ENCODE measurements at places on chromosomes 2 and 18.
A peak's percentile ranks its signal among the peaks of the same experiment; 100 is the strongest.

DNA sequence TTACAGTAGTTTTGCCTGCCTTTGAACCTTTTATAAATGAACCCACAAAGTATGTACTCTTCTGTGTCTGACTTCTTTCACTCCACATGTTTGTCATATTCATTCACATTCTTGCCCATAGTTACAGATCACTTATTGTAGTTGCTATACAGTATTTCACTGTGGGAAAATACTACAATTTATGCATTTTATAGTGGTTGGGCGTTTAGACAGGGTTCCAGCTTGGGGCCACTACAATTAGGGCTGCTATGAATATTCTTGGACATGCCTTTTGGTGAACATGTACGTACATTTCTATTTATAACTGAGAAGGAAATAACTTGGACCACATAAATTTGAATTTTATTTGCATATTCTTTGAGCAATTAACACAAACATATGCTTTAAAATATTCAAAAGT is 15.4 kb upstream of the PMAIP1 start:
- peak; percentile 47 for DNase-seq

- no peak for DNase-seq
Measured at GRCh38 chr2:104462731-104463130, 391.2 kb upstream of the POU3F3 start.

- DNase-seq, result no peak
Measured at GRCh38 chr18:35694808-35695207, 113.3 kb downstream of the GALNT1 start.

- peak; percentile 75 for DNase-seq
Measured at GRCh38 chr2:25301453-25302352, 40.0 kb downstream of the DNMT3A start.

DNA sequence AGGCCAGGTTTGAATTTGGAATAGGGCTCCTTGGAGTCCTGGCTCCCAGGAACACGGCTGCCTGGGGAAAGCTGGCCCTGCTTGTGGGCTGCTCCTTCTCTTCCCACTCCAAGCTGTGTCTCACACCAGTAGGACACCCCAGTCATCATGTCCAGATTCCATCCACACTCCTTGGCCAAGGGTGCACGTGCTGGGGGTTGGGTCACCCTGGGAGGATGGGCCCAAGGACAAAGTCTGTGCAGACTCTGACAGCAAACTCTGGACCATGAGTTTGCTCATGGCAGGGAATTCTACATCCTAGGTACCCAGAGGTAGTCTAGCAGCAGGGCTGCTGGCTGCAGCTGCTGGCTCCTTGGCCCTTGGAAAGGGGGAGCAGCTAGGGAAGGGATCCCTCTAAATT is 102.4 kb upstream of the EPAS1 start:
- no peak for DNase-seq

GRCh38 chr2:229249536-229249935 is 21.6 kb downstream of the PID1 start:
- no peak for DNase-seq

- no peak for DNase-seq
Measured at GRCh38 chr18:73381699-73382036, 513.9 kb upstream of the NETO1 start.

GRCh38 chr2:9638532-9638931 is 7.7 kb upstream of the YWHAQ start:
- peak; percentile 88 for DNase-seq

DNA sequence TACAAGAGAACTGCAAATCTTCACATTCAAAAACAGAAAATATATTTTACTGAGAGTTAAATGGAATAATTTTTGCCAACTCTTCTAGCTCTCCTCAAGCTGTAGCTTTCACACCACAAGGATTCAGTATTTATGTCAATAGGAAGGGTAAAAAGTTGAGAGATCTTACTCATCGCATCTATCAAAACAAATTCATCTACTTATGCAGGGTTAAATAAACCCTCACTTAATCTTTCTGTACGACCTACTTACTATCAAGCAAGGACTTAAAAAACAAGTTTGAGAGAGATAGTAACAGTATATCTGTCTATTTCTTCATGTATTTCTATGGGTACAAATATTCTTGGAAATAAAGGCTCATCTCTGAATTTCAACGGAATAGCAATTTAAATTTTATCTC is 35.5 kb downstream of the SIGLEC15 start:
- DNase-seq, result no peak

GRCh38 chr2:140584471-140584870 is 1546.3 kb downstream of the LRP1B start:
- DNase-seq, result no peak

- peak; percentile 57 for DNase-seq
Measured at GRCh38 chr2:223314811-223315210, 262.8 kb downstream of the KCNE4 start.

DNA sequence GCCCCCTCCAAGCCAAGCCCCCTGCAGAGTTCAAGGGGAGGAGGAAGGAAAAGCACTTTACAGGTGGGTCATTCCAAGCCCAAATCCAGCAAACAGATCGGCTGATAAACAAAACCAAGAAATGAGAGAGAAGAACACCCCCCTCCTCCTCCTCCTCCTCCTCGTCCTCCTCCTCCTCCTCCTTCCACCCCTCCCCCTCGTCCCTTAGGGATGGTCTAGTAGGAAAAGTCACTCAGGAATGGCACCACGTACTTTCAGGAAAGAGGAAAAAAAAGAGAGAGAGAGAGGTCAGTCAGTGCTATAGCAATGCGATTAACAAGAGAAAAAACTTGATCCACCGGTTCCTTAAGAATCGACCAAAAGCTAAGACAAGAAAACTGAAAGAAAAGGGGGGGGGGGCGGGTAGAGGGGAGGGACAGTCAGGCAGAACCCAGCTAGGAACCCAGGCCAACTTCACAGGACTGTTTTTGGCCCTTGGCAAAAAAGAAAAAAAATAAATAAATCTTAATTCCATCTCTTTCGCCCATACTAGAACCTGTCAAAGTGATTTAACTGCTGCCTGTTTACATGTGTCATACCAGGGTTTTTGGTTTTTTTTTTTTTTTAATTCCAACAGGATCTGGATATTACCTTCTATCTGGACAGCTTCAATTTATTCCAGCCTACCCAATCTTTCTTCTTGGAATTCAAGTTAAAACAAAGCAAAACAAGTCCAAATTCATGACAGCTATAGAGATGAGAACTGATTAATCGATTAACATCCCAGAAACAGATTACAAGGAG is 906 bp downstream of the IKZF2 start:
- no peak for DNase-seq

DNA sequence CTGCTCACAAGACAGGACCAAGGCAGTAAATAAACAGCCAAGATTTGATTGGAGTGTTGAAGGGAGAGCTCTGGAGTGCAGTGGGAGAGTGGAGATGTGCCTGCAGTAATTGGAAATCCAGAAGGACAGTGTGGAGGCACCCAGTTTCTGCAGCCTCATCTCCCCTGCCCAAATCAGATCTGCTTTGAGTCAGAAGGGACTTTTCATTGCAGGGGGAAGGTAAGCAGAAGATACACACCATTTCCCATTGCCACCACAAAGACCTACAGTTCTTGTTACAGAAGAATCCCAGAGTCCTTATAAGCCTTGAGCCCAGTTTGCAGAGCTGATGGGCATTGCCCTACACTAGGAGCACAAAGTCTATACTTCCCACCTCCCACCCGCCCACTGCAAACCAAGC is 27.2 kb upstream of the GCFC2 start:
- no peak for DNase-seq

DNA sequence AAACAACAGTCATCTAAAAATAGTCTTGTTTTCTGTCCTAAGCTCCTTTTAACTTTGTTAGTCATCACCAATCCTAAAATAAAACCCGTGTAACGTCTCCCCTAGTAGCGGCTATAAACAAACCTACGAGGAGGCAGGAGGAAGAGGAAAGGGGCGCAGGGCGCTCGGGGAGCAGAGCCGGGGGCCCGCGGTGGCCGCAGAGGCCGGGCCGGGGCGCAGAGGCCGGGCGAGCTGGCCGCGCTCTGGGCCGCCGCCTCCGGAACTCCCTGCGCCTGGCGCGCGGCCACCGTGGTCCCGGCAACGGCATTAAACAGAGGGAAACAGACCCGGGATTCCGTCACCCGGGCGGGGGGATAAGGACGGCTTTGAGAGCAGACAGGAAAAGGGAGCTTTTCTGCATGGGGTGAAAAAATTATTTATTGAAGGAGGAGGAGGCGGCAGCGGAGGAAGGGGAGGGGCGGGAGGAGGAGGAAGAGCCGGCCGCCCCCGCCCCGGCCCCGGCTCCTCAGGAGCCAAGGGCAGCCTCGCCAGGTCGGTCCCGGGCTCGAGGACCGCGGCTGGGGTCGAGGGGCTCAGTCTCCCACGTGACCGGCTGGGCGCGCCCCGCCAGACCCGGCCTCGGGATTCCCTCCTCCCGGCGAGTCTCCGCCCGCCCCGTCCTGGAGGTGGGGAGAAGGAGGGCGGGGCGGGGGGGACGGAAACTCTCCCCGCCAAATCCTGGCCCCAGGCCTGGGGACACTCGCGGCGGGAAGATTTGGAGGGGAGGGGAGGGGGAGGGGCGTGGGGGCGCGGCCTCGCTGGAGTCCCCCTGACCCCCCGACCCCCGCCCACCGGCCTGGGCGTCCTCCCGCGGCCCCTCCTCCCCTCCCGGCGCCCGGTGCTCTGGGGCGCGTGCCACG is 1.8 kb upstream of the NFATC1 start:
- peak; percentile 81 for DNase-seq

- no peak for DNase-seq
Measured at GRCh38 chr2:171146633-171147032, 14.1 kb downstream of the TLK1 start.

DNA sequence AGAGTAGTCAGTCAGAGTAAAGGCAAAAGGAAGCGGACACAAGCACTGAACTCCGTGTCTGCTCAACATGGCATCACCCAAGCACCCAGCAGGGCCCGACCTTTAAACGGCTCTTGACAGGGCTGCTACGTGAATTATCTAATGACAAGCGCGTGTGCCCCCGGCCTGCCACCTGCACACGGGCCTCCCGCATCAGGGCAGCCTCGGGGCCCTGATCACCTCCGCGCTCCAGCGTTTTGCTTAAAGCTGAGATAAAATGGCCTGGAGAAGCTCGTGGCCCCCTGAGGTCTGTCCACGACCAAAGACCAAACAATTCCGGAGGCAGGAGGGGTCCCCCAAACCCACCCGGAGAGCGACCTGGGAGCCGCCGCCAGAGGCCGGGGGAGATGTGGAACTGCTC is 376 bp downstream of the NDUFA10 start:
- DNase-seq, result no peak

- DNase-seq, result no peak
Measured at GRCh38 chr18:2908946-2909335, 62.1 kb downstream of the EMILIN2 start.

GRCh38 chr18:32072321-32072720 is 19.4 kb upstream of the RNF138 start:
- DNase-seq, result no peak

DNA sequence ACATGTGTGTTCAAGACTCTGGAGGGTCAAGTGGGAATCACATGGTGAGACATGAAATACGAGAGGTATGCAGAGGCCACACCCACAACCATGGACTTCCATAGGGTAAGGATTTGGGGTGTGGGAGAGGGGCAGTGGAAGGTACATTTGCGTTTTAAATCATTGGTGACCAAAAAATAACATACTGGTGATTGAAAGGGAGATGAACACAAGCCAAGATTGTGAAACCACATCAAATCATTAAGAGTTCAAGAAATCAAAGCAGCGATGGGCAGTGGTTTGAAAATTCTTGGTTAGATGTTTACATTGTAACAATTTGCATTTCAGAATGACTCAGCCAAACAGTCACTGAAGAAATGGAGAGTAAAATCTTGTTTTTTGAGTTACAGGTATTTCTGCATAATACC is 1.9 kb upstream of the CABYR start:
- DNase-seq, result peak; percentile 7

DNA sequence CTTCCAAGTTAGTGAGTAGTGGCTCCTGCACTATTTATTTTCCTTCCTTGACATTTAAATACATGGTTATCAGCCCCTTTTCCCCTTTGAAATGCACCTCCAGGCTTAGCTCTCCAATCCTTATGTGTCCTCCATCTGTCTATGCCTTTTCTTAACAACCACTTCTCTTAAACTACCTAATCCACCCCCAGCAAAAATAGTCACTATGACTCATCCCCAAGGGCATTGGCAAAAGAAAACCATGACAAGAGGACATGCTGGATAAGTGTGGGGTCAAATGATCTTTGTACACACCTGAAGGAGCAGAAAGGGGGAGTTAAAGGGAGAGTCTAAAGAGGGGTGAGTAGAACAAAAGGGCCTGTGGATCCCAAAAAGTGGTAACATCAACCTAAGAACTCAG is 127.2 kb downstream of the ANKRD44 start:
- no peak for DNase-seq

GRCh38 chr2:222298311-222299150 is at the start of gene PAX3:
Gene PAX3 (minus strand): TSS chr2:222298998. CDS start chr2:222298615, 383 bp downstream.
- peak; percentile 82 for DNase-seq

- peak; percentile 93 for DNase-seq
Measured at GRCh38 chr2:161436411-161436810, 20.3 kb downstream of the TBR1 start.

DNA sequence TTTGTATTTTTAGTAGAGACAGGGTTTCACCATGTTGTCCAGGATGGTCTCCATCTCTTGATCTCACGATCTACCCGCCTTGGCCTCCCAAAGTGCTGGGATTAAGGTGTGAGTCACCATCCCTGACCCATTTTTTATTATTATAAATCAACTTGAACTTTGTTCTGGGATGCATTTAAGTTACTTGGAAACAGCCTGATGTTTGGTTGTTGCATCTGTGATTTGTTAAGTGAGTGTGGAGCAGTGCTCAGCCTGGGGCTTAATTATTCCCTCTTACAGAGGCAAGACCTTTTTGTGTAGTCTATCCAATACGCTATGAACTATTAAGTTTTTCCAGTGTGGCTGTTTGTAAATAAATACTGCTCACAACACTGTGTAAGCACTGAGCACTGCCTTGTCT is 32.6 kb downstream of the MTA3 start:
- DNase-seq, result peak; percentile 13

GRCh38 chr2:223602972-223603371 is 811 bp upstream of the SCG2 start:
- no peak for DNase-seq

- no peak for DNase-seq
Measured at GRCh38 chr18:48695671-48696070, 156.8 kb downstream of the CTIF start.

DNA sequence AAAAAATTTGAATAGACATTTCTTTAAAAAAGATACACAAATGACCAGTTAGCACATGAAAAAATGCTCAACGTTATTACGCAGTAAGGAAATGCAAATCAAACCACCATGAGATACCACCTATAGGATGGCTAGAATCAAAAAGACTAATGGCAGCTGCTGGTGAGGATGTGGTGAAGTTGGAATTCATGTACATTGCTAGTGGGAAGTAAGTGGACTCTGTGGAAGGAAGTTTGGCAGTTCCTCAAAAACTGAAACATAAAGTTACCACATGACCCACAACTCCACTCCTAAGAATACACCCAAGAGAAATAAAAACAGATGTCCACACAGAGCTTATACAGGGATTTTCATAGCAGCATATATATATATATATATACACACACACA is 51.2 kb downstream of the MBP start:
- peak; percentile 97 for DNase-seq

DNA sequence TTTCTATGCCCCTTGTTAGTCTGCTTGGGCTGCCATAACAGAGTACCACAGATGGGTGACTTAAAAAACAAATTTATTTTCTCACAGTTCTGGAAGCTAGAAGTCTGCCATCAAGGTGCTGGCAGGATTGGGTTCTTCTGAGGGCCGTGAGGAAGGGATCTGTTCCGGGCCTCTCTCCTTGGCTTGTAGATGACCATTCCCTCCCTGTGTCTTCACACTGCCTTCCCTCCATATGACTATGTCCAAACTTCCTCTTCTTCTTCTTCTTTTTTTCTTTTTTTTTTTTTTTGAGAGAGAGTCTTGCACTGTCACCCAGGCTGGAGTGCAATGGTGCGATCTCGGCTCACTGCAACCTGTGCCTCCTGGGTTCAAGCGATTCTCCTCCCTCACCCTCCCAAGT is 13.1 kb upstream of the CCNYL1 start:
- DNase-seq, result no peak

Data from fibroblast of upper back skin (primary cell).